SK-N-SH (cell line): ENCODE measurements at places on chromosomes 2 and 18. TPM values are rescaled to one million over a fixed set of nuclear protein-coding genes. Genes with fewer than 3 reads are reported as not detected.

The HOXD12 gene
- not detected in 2 replicates for polyA plus RNA-seq

The IL36G gene
- polyA plus RNA-seq: not detected in 2 replicates

The CFAP65 gene
- polyA plus RNA-seq: 0.95 and 1.7 TPM in 2 replicates

The CARF gene
- 4.6 and 8.3 TPM in 2 replicates for polyA plus RNA-seq

GRCh38 chr2:136214307-136215200 lies 96.6 kb upstream of the CXCR4 start:
- DNase-seq: no peak

DNA sequence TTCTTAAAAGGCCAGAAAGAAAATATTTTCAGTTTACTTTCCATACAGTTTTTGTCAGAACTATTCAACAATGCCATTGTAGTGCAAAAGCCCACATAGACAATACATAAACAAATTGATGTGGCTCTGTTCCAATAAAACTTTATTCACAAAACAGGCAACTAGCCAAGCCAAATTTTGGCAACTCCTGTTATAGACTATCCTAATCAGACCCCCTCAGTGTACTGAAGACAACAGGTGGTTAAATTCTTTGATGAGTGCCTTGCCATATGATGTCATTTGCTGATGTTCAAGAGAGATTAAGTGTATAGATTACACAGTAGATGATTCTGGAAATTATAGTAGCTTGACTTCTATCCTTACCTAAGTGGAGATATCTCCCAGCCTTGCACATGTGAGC lies 83.4 kb downstream of the FANCL start:
- DNase-seq: no peak

The SETBP1 gene
- 3.0 and 3.1 TPM in 2 replicates for polyA plus RNA-seq

DNA sequence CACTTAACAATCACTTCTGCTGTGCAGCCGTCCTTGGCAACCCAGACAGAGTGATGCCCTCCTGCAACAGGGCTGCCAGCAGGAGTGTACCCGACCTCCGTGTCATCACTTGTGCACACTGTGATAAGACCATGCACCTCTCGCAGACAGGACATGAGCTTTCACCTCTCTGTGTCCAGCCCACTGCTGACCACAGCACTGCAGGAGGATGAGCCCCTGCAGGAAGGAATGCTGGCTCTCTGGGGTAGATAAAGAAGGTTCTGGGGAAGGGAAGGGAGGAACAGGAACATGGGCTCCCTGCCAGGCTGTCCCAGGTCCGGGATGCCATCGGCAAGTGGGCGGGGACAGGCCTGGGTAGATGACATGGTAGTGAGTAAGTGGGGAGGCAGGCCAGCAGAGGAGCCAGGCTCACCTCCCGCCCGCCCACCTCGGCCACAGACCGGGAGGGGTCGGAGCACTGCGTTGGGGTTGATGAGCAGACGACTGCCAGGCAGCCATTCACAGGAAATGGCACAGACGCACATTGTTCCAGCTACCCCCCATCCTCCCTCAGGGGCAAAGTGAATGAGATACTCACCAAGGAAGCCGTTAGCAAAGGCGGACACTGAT lies 18.6 kb upstream of the COL6A3 start:
- peak; percentile 82 for DNase-seq

DNA sequence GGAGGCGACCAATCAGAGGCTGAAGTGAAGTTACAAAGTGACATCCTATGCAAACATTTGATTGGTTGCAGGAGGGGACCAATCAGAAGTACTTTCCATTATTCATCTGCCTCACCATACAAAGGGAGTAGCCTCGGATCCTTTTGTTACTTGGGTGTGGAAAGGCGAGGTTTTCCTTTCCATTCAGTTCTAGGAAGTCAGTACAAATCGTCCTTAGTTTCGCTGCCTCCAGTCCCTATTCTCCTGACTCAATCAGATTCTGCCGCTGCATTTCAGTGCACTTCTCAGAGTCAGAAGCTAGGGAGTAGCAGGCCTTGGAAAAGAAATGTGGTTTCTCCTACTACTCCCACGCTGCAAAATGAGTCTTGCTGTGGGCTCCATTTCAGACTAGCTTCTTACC lies 149.4 kb downstream of the DTNA start:
- DNase-seq: no peak

- DNase-seq: peak; percentile 52
Observed at GRCh38 chr18:46324087-46324955, 220.1 kb downstream of the HAUS1 start.

The GBX2 gene
- 0.03 and 0.16 TPM in 2 replicates for polyA plus RNA-seq

The PROKR1 gene
- polyA plus RNA-seq: not detected in 2 replicates

The PLGLB2 gene
- 1.2 and 1.9 TPM in 2 replicates for polyA plus RNA-seq

DNA sequence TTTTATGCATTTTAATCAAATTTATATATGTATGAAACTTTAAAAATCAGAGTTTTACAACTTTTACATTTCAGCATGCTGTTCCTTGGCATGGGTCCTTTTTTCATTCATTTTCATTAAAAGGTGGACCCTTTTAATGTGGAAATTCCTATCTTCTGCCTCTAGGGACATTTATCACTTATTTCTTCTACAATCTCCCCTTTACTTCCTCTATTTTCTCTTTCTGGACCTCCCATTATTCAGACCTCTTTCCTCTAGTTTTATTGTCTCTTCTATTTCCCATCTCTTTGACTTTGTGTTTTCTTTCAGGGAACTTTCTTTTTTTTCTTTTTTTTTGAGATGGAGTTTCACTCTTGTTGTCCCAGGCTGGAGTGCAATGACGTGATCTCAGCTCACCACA lies 5.7 kb downstream of the PROC start:
- DNase-seq: no peak

DNA sequence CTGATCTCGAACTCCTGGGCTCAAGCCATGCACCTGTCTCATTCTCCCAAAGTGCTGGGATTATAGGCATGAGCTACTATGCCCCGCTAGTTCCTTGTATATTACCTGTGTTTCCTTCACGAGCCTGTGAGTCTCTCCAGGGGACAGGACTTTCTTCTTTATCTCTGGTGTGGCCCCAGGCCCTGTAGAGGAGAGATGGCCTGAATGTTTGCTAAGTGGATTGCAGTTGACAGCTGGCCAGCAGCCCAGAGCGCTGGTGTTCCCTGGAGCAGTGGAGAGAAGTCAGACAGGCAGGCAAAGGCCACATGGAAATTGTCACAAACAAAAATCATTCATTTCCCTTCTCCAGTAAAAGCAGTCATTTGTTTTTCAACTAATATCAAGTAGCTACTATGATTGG lies 17.9 kb downstream of the LPIN1 start:
- DNase-seq: peak; percentile 89

DNA sequence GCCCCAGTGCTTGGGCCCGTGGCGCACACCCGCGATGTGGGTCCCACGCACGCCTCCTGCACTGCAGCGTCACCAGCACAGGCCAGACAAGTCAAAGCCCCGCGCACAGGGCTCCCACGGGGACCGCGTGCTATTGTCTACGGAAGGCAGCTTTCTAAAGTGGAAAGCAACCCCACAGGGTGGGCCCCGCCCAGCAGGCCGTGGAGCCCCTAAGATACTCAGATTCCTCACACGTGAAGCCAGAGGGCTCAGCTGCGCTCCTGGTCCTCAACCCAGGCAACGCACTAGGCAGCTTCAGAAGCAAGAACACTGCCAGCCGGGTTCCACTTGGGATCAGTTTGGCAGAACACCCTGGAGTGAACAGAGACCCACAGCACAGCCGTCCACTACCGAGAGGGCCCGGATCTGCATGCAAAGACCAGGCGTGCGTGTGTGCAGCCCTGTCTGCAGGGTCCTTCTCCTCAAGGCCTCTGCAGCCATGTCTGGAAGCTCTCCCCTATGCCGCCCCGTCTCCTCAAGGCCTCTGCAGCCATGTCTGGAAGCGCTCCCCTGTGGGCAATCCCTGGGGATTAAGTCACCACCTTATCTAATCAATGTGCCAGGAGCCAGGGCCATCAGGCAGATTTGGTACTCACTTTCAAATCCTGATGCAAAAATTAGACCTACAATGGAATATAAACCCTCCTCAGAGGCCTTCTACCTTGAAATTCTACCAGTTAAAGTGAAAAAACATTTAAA lies 231.3 kb downstream of the HDAC4 start:
- DNase-seq: no peak

The RRM2 gene
- polyA plus RNA-seq: 23.6 and 38.9 TPM in 2 replicates

DNA sequence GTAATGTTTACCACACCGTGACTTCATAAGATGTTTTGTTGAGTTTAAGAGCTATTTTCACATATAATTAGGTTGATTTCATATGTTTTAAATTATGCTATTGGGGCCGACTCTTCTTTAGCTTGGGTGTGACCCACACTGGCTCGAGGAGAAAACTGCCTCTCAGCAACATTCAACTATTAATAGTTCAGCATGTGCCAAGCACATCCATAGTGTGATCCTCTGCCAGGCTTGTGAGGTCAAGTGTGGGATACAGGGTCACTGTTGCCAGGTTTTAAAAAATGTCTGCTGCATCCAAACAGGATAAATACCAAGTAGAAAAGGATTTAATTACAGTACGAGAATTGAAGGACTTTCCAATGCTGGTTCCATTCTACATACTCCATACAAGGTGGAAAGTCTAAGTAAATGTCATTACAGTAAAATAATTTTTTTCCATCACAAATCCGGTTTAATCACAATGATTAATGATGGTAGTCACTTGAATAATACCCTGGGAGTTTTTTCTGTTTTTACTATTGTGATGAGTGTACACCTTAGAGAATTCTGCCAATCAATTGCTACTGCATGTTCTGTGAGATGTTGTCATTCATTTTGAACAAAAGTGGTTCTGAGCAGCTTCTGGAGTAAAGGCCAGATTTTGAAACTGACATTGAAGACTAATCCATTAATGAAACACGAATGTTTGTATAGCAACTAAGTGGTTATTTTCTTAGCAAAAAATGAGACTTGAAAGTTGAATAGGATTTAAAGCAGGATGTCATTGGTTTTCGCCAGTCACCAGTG lies 84.5 kb downstream of the ABI2 start:
- DNase-seq: no peak

GRCh38 chr2:9944330-9944758 lies 7.1 kb upstream of the GRHL1 start:
- DNase-seq: no peak

DNA sequence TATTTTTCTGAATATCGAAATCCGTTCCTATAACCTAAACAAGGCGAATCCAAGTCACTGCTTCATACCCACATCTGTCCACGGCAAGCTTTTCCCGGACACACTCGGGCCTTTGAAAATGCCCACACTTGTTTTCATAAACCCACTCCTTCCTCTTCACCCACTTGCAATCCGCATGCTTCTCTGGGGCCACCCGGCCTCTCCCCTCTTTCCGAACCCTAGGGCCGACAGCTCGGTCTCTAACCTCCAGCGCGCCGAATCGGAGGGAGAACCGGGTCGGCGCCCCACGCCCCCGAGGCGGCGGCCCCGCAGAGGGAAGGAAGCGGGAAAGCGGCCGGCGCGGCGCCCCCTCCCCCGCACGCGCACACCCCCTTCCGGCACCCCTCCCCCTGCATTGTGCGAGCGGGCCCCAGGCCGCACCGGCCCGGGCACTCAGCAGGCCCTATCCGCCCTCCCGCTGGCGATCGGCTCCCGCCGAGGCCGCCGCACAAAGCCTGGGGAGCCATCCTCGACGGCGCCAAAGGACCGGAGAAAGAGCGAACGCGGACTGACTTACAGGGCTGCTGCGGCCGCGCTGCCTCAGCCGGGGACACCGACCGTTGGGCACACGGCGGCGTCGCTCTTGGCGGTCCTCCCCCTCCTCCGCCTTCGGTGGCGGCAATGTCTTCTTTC lies 467 bp downstream of the PUM2 start:
- DNase-seq: peak; percentile 93

DNA sequence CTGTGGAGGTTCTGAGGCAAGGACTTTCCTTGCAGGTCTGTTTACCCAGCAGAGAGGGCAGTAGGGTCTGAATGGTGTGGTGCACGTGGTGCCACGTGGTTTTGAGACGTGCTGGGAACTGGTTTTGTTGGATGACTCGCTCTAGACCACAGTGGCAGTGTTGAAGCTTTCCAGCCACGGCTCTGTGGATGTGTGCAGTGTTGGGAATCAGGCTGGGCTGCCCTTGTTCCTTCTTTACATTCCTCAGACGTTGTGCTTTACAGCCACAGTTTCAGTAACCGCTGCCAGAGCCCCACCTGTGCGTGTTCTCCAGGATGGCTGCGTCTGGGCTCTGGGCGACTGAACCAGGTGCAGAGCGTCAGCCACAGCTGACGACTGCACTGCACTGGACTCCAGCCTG lies 8.2 kb downstream of the CTDP1 start:
- peak; percentile 6 for DNase-seq

The INHBB gene
- polyA plus RNA-seq: 0.03 TPM in 1 of 2 replicates, not detected in the other
